ENCODE measurements at places on chromosomes 3 and 15.
A peak's percentile ranks its signal among the peaks of the same experiment; 100 is the strongest.

DNA sequence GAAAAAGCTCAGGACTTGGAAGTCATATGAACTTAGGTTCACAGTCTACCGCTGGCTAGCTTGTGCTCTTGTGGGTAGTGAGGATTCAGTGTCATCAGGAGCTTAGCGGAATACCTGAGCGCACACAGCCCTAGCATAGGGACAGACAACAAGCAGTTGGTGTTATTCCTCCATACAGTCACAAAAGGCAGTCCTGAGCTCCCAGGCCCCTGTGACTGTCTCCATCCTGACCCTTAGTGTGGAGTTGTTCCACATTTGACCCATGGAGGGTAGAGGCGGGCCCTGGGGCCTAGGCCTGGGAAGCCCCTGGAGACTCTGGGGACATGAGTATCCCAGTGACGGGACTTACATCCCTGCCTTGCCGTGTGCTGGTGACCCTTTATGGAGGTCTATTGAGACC lies 131.5 kb upstream of the PLXNA1 start:
- DNase-seq, result no peak

GRCh38 chr3:17645074-17645698 lies 97.2 kb downstream of the TBC1D5 start:
- DNase-seq, result peak; percentile 85

GRCh38 chr3:160392798-160393197 lies 6.2 kb downstream of the IFT80 start:
- no peak for DNase-seq

GRCh38 chr15:101499863-101500713 lies 10.6 kb upstream of the PCSK6 start:
- DNase-seq, result no peak

GRCh38 chr3:127368186-127369032 lies 80.6 kb upstream of the PRR20G start:
- DNase-seq, result no peak

GRCh38 chr3:155462672-155463071 lies 169.2 kb upstream of the STRIT1 start:
- no peak for DNase-seq

DNA sequence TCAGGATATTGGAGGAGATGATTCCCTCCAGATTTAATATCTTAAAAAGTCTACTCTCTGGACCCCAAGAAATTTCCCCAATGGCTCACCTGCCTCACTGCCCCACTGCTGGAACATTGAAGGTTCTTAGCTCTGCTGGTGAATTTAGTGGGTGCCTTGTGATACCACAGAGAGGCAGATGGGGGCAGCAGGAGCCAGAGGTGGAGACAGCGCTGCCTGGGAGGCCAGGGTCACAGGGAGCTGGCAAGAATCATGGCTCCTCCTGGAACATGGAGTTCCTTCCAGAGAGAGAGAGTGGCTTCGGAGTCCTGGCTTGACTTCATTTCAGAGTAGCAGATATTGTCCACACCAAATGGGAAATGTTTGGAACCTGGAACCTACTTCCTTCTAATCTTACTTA lies 263.5 kb upstream of the CFAP20DC start:
- peak; percentile 2 for DNase-seq

DNA sequence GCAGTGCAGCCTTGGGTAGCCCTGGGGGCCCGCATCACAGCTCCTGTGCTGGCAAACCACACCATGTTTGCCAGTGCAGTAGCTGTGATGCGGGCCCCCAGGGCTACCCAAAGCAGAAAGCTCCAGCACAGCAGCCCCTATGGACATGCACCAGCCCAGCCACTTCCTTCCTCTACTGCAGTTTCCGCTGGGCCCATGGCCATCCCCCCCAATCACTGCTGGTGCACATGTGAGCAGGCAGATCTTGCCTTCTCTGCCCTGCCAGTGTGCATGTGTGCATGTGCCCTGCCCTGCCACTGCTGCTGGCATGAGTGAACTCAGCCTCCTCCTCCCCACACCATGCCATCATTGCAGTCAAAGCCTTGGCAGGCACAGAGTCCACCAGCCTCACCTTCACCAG lies 20.1 kb upstream of the MINAR1 start:
- DNase-seq, result no peak

GRCh38 chr3:72896996-72897757 lies 9.3 kb downstream of the GXYLT2 start:
- peak; percentile 51 for DNase-seq

- DNase-seq, result no peak
Observed at GRCh38 chr3:16824081-16824696, 60.6 kb upstream of the PLCL2 start.

GRCh38 chr15:38281031-38281430 lies 28.4 kb downstream of the SPRED1 start:
- DNase-seq, result no peak

- DNase-seq, result no peak
Observed at GRCh38 chr3:45976191-45977091, 19.2 kb downstream of the FYCO1 start.

- peak; percentile 83 for DNase-seq
Observed at GRCh38 chr3:12158387-12159226, at the start of gene TIMP4. Gene TIMP4, minus strand, starts transcription at chr3:12158912. Its CDS starts 72 bp downstream, at chr3:12158840.

DNA sequence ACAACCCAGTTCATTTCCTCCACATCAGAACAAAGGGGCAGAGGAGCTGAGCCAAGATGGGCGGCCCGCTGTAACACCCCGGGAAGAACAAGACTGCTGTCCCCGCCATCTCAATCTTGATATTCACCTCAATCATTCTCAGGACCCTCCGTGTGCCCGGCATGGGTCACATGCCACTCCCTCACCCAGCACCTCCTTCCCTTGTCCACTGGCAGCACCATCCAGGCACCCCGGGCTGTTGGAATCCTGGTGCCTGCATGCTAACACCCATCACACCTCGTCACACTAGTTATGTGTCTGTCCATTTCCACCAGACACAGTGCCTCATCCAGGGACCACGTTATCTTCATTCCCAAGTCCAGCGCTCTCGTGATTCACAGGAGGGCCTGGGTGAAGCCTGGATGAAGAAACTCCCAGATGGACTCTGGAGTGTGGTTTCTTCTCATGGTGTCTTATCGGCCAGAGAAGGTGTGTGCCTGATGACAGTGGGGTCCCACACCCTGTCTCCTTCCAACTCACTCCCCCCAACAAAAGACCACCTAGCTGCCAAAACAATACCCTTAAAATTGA lies 16.7 kb downstream of the MEGF11 start:
- DNase-seq, result no peak

- DNase-seq, result no peak
Observed at GRCh38 chr3:4418156-4418555, 48.9 kb downstream of the SUMF1 start.

All from foreskin fibroblast (primary cell).